ENCODE measurements at places on chromosomes 6 and 20.

- DNase-seq: peak; percentile 65
These were observed 1.1 kb downstream of the MGME1 start for GRCh38 chr20:17969884-17970409.

DNA sequence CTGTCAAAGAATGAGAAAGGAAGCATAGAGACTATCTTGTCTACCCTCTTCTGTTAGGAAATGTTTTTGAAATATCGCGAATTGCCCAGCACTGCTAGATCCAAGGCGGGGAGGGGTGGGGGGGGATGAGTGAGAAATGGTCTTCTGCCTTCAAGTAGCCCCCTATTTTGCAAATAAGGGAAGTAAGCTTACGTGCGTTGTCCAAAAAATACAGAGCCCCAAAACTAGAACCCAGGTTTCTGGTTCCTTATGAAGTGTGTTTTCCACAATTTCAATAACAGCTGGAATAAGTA, 923 bp upstream of the ILRUN start:
- DNase-seq: no peak

DNA sequence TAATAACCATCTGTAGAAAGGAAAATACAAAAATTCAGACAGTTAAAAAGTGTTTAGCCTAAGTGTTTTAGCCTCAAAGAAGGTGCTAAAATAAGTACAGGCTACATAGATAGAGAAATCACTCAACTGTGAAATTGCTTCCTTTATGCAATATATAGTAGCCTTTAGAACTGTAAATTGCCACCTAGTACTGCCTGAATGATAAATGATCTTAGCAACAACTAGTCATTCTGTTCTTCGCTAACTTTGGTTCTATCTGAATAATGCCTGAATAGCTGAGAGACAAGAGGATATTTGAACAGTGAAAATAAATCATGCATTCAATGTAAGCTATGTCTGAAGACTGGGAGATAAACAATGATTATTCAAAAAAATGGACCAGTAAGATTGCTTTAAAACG, 603.3 kb upstream of the PTCHD4 start:
- DNase-seq: no peak

- no peak for DNase-seq
These were observed 41.7 kb downstream of the SLC23A2 start for GRCh38 chr20:4959592-4959991.

DNA sequence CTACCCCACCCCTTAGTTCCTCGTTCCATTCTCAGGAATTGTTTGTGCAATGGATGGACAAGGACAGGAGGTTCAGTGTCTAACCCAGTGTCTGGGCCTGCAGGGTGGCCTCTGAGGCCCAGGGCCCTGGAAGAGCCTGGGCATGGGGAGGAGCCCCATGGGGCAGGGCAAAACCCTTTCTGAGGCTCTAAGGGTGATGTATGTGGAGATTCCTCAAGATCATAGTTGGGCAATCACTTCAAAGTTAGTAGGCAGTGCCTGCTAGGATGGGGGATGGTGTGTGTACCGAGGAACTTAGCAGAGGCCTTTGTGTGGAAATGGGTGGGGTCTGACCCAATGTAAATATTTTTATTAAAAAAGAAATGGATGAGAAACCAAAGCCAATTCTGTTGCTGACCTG, 6.7 kb upstream of the C2 start:
- no peak for DNase-seq

GRCh38 chr6:150081702-150082101, 12.8 kb upstream of the ULBP3 start:
- peak; percentile 50 for DNase-seq

- DNase-seq: no peak
These were observed 131.4 kb upstream of the TRAF3IP2 start for GRCh38 chr6:111737065-111737521.

DNA sequence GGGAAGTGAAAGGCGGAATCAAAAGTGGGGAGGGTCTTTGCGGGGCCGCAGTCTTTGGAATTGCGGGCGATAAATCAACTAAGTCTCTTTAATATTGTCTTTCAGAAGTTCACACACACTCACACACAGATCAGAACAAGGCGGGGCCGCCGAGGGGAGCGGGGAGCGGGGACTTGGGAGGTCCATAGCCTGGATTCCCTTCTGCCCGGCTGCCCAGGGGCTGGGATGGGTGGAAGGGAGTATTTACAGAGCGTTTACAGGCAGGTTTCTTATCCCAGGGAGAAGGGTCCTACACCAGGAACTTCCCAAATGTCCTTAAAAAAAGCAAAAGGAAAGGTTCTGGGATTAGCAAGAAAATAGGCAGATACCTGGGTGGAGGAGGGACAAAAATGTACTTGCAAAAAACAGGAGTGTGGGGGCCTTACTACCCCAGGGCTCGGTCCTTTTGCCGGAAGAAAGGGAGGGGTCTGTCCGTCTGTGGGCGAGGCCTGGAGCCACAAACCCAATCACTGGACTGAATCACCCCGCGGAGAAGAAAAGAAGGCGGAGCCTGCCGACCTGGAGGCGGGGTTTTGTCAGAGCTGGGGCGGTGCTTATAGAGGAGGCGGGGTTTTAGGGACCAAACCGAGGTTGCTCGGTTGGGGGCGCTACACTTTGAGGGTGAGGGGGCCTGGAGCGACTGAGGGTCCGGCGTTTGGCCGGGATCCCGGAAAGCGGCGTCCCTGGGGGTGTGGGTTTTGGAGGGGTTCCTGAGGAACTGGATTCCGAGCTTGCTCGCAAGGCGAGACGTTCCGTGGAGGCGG, 3.2 kb downstream of the PRRT1 start:
- peak; percentile 94 for DNase-seq

DNA sequence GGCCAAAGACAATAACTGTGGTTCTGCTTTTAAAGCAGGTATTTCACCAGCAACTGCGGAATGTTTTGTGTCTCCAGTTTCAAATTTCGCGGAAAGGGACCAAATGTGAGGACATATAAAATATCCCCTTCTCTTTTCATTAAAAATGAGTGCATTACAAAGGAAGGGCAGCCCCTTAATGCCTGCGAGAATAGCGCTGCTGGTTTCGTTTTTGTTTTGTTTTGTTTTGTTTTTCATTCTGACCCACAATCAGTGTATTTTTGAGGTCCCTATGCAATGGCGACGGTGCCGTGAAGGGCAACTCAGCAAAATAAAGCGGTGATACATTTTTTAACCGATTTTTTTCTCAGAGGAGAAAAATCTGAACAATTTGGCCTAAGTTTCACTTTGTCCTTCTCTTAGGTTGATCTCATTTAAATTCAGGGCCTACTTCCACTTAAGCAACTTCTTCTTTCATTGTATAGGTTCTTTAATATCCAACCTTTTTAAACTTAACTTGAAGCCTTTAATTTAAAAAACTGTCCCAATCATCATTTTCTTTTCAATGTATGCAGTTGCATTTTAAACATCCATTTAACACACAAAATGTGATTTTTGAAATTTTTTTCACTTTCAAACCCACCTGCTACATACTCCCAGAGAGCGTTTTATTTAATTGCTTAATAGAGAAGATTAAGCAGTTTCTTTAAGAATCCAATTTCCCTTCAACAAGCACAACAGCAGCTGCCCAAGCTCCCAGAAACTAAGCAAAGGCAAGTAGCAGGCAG, 2.9 kb upstream of the HIVEP2 start:
- DNase-seq: no peak

DNA sequence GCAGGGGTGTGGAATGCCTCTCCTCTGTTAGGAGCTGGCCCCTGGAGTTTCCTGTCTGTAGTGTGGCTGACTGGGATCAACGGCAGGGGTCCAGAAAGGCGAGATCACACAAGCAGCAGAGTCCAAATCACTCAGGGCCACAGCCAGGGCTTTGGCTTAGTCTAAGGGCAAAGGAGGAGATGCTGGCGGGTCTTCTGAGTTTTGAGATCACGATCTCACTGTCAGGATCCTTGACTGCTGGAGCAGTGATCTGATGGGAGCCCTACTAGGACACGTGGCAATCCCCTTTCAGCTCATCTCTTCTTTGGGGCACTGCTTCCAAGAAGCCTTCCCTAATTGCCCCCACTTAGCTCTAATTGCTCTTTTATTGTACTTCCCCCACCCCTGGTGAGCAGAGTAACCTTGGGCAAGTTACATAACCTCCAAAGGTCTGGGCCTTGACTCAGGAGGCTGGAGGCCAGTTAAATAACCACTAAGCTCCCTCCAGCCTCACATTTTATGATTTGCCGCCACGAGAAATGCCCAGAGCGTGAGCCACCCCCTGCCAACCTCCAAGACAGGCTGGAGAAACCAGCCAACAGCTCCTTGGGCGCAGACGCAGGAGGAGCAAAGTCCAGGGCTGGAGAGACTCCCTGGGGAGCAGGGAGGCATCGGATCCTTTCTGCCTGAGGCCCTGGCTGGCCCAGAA, 12.0 kb downstream of the KCNK5 start:
- DNase-seq: peak; percentile 75

- no peak for DNase-seq
These were observed 151.4 kb downstream of the ID4 start for GRCh38 chr6:19988555-19988954.

- no peak for DNase-seq
These were observed 11.5 kb downstream of the SLC4A11 start for GRCh38 chr20:3227506-3227905.

- no peak for DNase-seq
These were observed 962 bp downstream of the DDX27 start for GRCh38 chr20:49219924-49220831.

DNA sequence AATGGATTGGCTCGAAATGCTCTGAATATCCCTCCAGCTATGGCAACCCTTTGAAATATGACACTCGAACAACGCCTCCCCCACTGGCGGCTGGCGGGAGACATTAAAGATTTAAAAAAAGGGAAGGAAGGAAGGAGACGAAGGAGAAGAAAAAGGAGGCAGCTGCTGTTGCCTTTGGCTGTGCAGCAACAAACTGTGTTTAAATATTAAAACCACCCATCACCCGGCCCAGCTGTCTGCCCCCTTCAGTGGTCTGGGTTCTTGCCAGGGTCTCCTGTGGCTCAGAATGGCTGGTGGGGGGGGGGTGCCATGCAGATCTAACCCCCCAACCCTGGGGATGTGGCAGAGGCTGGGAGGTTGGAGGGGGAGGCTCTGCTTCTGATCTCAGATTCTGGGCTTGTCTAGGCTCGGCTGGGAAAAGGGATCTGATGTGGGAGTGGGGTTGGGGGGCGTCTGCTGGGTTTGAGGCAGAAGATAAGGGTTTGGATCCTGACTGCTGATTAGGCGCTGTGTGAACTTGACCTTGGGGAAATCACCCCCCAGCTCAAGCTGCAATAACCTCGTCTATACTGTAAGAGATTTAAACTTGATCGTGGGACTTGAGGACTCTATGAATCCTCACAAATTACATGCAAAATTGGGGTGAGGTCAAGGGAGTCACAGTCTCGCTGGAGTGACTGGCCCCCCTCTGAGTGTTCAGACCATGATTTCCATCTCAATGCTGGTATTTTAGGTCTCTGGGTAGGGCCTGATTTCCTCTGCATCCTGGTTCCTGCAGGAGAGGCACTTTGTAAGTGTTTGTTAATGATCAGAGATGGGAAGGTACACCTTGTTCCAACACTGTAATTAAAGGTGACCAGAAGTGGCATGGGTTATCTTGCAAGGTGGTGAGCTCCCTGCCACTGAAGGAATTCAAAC, 40.3 kb upstream of the BLCAP start:
- DNase-seq: peak; percentile 73

- DNase-seq: no peak
These were observed 516.1 kb upstream of the MAN1A1 start for GRCh38 chr6:119865466-119866350.

- no peak for DNase-seq
These were observed 88.7 kb downstream of the GRM4 start for GRCh38 chr6:34057191-34057590.

- no peak for DNase-seq
These were observed 92.6 kb downstream of the JARID2 start for GRCh38 chr6:15338476-15338875.

DNA sequence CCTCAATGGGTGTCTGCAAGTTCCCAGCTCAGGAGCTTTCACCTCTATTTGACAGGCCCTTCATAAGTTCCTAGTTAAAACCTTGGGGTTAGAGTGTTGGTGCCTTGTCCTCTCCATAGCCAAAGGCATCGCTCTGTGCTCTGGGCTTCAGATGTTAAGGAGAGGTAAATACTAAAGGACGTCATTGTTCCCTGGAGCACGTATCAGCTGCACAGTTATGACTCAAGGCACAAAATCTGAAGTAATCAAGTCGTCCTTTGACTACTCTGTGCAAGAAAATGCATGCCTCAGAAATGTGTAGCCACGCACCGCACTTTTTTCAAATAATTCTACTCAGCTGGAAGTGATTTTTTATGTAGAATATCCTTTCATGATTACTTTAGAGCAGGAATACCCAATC, 240.8 kb upstream of the QKI start:
- DNase-seq: no peak
